ENCODE measurements at places on chromosomes 12 and 14.

GRCh38 chr12:34334953-34335743 lies 312.9 kb downstream of the ALG10 start:
- DNase-seq = no peak

- DNase-seq = no peak
Observed at GRCh38 chr14:72598306-72598705, 295.6 kb downstream of the DPF3 start.

- no peak for DNase-seq
Observed at GRCh38 chr12:27523305-27523641, 733 bp upstream of the PPFIBP1 start.

- no peak for DNase-seq
Observed at GRCh38 chr12:76383988-76384387, 35.8 kb upstream of the BBS10 start.

DNA sequence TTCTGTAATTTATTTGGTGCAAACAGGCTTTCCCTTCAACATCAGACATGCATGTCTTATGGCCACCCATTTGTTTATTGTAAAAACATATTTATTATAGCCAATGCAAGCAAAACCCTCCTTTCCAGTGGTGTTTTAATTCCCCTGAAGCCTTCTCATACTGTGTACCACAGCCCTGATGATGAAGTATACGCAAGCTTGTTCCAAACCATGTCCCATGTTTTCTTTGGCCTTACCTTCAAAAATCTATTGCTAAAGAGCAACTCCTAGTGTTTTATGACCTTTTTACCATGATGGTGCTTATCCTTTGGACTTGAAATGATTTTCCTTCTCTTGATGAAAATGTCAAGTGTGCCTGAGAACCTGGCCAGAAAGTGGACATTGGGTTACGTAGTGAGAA lies 85.9 kb upstream of the CCDC91 start:
- DNase-seq = no peak

DNA sequence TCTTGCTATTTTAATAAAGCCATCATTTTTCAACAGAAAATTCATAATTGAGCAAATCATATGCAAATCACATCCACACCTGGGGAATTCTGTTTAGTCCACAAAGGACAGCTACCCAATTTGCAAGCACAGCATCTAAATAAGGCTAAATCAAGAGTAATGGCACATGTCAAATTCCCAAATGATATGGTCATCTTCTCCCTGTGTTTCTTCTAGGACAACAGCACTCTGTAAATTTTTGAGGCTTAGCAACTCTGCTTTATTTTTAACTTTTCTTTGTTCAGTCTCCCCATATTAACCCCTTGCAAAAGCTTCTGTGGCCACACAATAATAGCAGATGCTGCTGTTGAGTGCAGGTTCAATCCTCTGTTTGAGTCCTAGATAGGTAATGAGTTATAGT lies 155.6 kb upstream of the DAAM1 start:
- DNase-seq = no peak

- DNase-seq = no peak
Observed at GRCh38 chr14:23030936-23031335, 3.8 kb downstream of the PSMB5 start.

DNA sequence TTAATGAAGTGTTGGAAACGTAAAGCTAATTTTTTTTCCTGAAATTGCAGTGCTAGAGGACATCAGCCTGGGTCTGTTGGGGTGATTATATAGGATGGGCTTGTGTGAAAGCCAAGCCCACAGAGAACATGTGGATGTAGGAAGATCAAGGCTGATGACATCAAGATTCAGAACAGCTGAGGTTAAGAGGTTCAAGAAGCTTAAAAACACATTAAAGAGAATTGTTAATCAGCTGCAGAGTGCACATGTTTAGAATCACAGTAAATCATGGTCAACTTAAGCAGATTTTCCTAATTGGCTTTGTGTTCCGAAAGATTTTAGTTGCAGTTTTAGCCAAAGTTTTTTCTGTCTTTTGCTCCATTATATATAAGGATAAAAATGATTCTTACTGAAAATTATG lies 87.9 kb upstream of the PRICKLE1 start:
- no peak for DNase-seq

- DNase-seq = no peak
Observed at GRCh38 chr14:77508876-77509275, 10.3 kb upstream of the ISM2 start.

All from tibial artery (tissue), 4 donors.